ENCODE measurements at places on chromosomes 7 and 10.
A peak's percentile ranks its signal among the peaks of the same experiment; 100 is the strongest.

DNA sequence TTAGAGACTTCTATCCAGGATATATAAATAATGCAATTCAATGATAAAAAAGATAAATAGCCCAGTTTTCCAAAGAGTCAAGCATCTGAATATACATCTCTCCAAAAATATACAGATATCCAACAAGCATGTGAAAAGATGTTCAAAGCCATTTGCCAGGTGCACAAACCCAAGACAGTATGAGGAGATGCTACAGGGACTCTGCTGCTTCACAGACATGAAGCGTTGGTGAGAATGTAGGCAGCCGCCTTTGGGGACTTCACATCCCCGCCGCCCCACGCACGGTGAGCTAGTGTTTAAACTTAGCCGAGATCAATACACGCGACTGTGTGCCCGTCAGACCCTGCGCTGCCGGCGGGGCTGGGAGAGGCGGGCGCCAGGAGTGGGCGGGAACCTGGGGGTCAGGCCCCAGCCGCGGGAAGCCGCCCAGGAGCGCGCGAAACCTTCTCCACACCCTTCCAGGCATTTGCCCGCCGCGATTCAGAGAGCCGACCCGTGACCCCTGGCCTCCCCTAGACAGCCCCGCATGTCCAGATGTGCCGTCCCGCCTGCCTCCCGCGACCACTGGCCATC is 927 bp upstream of the ALOX5 start:
- no peak for DNase-seq

- DNase-seq: no peak
Observed at GRCh38 chr10:108591417-108591816, 1331.9 kb downstream of the XPNPEP1 start.

DNA sequence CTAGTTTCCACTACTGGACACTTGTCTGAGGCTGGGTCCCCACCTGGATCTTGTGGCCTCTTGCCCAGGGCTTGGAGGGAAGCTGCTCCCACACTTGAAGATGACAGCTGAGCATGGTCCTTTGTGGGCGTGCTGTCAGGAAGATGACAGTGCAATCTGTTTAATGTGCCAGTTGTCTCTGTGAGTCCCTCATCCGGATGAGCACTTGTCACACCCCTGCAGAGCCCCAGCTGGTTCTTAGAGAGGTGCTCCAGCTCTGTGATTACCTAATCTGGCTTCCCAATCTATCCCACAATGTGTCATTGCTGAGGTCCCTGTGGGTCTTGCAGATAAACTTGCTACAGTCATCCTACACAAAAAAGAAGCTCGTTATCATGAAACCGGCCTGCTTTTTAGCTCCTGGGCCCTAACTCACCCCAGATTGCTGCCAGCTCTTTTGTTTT is 34.8 kb upstream of the CCSER2 start:
- DNase-seq: no peak

GRCh38 chr7:3011211-3011852 is 32.3 kb downstream of the CARD11 start:
- peak; percentile 4 for DNase-seq

DNA sequence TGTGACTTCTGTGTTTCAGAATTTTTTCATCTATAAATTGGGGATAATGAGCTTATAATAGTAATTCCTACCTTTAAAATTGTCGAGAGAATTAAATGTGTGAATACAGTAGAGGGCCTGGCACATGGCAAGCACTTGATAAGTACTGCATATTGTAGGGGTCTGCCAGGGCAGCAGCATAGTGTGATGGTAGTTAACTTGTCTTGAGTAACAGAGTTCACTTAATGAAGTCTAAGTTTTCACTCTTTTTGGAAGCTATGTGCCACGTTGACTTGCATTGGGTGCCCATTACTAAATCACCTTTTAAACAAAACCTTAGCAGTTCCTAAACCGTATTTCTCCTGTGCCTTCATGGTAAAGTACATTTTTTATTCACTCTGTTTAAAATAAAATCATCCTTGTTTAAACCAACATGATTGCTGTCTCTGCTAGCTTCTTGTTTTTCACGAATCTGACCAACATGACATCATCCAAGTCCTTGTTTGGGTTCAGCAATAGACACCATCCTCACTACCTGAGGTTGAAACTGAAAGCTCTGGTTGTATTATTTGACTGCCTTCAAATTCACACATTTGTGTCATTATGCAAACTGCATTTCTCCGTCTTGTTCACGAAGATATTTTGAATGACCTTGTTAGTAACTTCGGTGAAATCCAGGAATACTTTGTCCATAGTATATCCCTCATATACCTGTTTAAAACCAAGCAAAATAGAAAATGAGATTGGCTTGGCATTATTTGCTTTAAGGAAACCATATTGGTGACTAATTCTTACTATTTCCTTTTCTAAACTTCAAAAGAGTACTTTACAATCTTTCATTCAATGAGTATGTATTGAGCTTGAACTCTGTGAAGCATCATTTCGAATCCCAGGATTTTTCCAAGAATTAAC is 340.2 kb downstream of the SUGCT start:
- no peak for DNase-seq

Data from stimulated activated naive CD4-positive, alpha-beta T cell (primary cell).